Foreskin fibroblast (primary cell): ENCODE measurements at places on chromosomes 16 and 17.
A peak's percentile ranks its signal among the peaks of the same experiment; 100 is the strongest.

GRCh38 chr16:19008245-19009169, 24.8 kb downstream of the TMC7 start:
- DNase-seq = peak; percentile 67

GRCh38 chr16:11403534-11403795, 58.2 kb downstream of the RMI2 start:
- DNase-seq = no peak

DNA sequence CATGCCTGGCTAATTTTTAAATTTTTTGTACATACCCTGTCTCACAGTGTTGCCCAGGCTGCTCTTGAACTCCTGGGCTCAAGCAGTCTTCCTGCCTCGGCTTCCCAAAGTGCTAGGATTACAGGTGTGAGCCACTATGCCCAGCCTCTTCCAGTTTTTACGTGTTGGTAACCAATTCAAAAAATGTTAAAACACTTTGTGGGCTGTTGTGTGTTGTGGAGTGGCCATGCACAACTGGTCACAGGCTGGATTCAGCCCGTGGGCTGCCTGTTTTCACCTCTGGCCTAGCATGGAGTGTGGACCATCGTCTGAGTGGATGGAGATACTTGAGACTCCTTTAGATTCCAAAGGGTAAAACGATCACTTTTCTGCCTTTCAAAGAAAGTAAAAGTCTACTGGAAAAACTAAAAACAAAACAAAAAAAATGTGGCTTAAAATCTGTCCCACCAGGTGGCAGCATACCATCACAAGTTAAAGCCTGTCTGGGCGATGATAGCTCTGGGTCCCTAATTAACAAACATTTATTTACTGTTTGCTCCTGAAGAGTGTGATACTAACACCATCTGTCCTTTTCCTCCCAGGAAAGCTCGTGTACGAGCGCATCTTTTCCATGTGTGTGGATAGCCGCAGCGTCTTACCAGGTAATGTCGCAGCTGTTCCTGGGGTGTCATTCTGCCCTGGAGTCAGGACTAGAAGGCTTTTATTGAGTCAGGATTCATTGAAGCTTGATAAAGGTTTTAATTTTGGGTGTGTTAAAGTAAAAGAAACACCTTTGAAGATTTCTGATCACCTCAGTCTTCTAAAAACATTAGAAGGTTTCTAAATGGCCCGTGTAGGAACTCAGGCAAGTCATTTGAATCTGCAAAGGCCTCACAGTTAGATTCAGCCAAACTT, 45.8 kb downstream of the VPS35L start:
- peak; percentile 67 for DNase-seq

- DNase-seq = peak; percentile 86
Observed at GRCh38 chr16:2511128-2511800, 2.5 kb upstream of the ATP6V0C start.

- no peak for DNase-seq
Observed at GRCh38 chr17:34843682-34844081, 117.6 kb downstream of the CCT6B start.

DNA sequence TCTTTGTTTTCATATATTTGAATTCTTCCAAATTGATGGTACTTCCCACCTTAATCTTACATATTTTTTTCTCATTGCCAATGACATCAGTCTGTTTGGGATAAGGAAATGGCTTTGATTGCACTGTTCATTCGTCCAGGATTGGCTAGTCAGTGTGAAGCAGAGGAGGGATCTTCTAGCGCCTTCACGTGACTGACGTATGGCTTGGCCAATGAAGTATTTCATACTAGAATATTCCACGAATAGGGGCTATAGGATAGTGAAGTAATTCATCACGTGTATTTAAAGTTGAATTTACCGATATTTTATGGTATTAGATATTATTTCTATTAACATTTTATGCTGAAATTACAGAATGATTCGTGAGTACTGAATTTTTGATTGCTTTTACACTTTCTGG, 178.7 kb upstream of the ZFHX3 start:
- no peak for DNase-seq

GRCh38 chr17:76076765-76077583, 2.0 kb upstream of the ZACN start:
- DNase-seq = peak; percentile 30

- peak; percentile 89 for DNase-seq
Observed at GRCh38 chr17:3892095-3892998, 506 bp downstream of the CAMKK1 start.

DNA sequence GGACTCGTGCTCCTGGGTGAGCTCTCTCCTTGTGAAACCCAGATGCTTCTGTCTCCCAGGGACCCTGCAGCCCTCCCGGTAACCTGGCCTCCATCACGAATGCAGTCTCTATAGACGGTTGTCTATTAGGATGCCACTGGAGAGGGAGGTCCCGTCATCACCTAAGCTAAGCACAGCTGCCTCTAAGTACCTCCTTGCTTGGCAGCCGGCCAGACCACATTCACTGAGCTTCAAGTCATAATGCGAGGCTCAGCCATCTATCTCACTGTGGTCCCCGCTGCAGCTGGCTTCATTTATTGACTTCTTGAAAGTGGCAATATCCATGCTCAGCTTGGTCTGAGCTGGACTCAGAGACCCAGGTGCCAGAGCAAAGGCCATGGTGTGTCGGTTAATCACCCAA, 74.5 kb upstream of the HSBP1 start:
- DNase-seq = peak; percentile 1

- DNase-seq = peak; percentile 80
Observed at GRCh38 chr17:35766903-35767510, 6.3 kb downstream of the C17orf50 start.

GRCh38 chr17:4527134-4527533, 28.1 kb downstream of the MYBBP1A start:
- no peak for DNase-seq

DNA sequence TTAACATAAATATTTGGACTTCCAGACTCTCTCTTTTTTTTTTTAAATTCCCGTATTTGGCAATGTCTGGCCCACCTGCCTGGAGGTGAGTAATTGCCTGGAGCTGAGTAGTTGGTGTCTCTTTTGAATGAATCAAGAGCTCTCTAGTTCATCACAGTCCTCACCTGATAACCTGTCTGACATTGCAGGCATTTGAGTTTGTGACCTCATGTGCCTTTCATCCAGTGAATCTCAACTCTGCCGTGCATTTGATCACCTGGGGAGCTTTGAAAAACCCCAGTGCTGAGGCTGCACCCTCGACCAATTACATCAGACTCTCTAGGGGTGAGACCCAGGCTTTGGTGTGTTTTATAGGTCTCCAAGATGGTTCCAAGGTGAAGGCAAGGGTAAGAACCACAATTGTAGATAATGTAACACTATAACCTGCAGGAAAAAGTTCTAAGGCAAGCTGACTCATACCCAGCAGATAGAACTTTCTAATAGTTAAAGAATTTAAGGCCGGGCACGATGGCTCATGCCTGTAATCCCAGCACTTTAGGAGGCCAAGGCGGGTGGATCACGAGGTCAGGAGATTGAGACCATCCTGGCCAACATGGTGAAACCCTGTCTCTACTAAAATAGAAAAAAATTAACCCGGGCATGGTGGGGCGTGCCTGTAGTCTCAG, 24.5 kb upstream of the HS3ST2 start:
- DNase-seq = peak; percentile 20

GRCh38 chr16:4743226-4743878, 9.0 kb downstream of the DNAAF8 start:
- peak; percentile 46 for DNase-seq

GRCh38 chr16:66414891-66415290, 12.2 kb upstream of the BEAN1 start:
- peak; percentile 62 for DNase-seq

GRCh38 chr17:48438516-48439061, 8.6 kb upstream of the SKAP1 start:
- DNase-seq = no peak

DNA sequence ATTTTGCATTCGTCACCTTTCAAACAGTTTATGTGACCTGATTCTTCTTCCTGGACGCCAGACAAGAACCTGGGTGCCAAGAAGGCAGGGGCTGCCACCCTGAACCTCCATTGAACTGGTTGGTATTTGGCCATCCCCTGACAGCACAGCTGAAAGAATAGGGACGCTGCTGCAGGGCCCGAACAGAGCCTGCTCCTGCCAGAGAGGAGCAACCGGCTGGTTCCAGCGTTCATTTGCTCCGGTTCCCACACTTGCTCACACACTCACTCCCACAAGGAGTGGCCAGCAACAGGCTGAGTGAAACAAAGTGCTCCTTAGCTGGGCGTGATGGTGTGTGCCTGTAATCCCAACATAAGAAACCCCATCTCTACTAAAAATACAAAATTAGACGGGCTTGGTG, 14.9 kb downstream of the KRT9 start:
- DNase-seq = no peak

DNA sequence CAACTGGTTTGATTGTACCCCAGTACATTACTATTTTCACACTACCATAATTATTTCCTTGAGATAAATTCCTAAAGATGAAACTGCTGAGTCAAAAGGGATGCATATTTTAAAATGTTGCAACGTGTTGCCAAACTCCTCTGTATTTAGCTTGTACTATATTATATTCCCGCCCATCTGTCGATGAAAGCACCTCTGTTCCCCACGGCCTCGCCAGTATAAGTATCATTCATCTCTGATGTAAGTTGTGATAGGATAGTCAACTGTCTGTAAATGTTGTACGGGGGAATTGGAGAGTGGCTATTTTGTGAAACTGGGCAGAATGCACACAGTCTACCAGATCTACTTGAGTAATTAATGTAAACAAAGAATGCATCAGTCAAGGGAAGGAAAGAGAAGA, 47.7 kb upstream of the TNRC6A start:
- no peak for DNase-seq

DNA sequence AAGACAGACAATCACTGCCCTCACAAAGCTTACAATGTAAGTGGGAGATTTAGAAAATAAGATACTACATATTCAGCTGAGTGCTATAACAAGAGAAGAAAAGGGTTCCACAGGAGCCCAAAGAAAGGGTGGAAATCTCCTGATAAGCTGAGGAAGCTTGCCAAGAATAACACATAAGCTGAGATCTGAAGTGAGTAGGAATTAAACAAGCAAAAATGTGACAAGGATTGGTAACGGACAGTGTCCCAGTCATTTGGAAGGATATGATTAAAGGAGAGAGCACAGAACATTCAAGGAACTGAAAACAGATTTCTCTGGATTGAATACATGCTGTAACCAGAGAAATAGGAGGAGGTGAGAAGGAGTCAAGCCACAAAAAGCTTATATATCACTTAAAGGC, 13.0 kb downstream of the CDYL2 start:
- no peak for DNase-seq

- no peak for DNase-seq
Observed at GRCh38 chr16:80346111-80346632, 194.6 kb upstream of the DYNLRB2 start.

GRCh38 chr17:77728871-77729270, 229.6 kb upstream of the TNRC6C start:
- no peak for DNase-seq

- peak; percentile 50 for DNase-seq
Observed at GRCh38 chr17:62572888-62573401, 54.5 kb upstream of the MRC2 start.

DNA sequence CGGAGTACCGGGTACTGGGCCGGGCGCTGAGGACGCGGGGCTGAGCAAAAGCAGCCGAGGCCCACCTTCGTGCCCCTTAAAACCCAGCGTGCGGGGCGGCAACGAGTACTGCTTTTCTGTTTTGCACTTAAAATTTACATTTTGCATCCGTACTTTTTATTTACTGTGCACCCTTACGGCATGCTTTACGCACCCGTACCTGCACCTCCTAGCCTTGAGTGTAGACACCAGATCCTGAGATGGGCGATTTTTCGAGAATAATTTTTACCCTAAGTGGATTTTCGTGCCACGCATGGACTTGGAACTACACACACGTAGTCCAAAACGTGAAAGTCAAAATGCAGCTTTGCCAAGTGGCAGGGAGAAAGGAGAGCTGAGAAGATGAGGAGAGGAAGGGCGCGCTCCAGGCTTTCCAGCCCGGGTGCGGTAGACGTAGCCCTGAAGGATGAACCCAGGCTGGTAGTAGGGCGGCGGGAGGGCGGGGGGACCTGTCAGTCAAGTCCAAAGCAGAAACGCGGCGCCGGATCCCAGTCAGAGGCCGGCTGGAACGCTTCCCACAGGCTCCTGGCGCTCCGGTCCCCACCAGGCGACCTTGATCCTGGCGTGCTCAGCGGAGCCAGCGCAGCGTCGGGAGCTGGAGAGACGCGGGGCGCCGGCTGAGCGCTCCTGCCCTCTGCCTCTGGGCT, 1.2 kb upstream of the CBLN1 start:
- no peak for DNase-seq

- DNase-seq = peak; percentile 10
Observed at GRCh38 chr16:69859105-69859989, 91.8 kb upstream of the CLEC18A start.

DNA sequence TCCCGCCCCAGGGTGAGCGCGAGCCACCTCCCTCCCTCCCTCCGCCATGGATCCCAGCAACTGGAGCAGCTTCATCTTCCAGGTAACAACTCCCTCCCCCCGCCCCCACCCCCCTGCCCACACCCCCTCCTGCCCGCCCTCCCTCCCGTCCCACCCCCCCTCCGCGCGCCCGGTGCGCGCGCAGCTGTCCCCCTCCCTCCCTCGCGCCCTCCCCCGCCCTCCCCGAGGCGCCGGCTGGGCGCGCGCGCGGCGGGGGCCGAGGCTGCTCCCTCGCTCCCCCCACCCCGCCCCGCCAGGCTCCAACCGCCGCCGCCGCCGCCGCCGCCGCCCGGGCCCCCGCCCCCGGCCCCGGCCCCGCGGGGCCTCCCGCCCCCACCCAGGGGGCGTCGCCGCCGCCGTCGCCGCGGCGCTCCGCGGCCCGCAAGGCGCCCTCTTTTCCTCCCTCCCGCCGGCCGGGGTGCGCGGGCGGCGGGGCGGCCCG, at the start of gene MAZ:
TSS of gene MAZ (plus strand) at position 431 of the 481 bp plus-strand sequence. CDS start 173 bp downstream, outside the sequence.
- no peak for DNase-seq

- no peak for DNase-seq
Observed at GRCh38 chr17:30939051-30939689, 17.4 kb downstream of the ADAP2 start.

- DNase-seq = no peak
Observed at GRCh38 chr16:73033271-73033998, 14.5 kb downstream of the ZFHX3 start.

GRCh38 chr17:80486692-80487091, 10.3 kb upstream of the NPTX1 start:
- DNase-seq = no peak

DNA sequence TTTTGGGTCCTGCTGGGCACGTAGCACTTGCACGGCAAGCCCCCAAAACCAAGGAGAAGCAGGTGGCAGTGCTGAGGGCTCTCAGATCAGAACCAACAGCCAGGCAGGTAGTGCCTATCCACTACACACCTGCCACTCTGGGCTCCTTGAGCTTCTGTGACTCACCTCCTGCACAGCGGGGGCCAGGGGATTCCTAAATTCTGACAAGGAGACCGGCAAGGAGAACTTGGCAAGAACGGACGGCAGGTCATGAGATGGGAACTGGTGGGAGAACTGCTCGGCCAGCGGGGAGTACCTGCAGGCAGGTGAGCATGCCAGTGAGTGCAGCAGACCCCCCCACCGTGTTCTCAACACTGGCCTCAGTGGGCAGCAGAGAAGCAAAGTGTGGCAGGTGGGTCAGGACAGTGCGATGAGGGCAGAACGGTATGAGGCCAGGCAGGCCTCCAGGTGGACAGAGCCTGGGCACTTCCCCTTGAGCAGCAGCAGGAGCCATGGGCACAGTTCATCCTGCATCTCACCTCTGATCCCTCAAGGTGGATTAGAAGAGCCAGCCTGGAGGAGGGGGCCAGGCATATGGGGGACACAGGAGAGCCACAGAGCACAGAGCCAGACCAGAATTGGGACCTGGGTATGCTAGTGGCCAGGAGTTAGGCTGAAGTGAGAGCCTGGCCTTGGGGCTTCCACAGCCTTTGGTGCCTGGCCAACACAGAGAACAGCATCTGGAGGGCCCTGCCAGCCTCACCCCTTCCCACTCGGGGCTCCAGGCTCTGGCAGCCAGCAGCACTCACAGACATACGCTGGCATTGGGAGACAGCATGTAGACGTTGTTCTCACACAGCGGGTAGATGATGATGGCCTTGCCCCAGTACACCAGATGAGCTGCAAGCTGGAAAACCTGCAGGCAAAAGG, 14.7 kb downstream of the MPG start:
- DNase-seq = no peak
